Omental fat pad (tissue), 4 donors: ENCODE measurements at places on chromosomes 4 and X.

GRCh38 chr4:184475096-184475461, 729 bp upstream of the IRF2 start:
- DNase-seq: peak; percentile 38

DNA sequence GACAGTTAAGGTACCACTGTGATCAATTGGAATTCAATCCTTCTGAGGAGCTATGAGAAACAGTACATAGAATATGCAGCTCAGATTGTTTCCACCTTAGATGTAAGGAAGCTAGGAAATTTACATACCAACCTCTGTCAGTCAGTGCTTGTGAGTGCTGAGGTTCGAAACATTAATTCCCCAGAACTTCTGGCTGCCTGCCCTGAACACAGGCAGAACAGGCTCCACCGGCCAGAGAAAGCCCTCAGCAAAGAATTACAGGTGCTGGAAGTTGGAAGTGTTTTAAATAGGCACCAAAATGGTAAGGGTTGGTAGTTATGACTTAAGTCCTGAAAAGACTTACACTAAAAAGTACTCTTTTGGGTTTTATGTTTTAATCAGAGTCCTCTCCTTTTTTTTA, 651.8 kb downstream of the C4orf33 start:
- DNase-seq: no peak

DNA sequence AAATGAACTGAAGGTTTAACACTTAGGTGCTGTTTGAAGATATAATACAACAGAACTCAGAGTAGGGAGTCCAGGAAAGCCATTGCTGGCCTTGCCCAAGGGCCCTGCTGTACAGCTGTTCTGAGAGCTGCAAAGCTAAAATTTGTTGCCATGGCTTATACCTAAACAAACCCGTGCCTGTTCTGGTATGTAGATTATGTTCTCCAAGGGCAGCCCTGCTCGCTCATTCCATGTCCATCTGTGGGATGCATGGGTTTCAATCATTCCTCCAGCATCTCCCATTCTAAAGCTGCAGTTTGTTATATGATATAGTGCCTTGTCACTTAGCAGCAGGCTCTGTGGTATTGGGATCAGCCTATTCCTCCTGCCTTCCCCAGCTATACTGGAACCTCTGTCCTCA, 80.8 kb upstream of the BMPR1B start:
- no peak for DNase-seq

GRCh38 chr4:177393236-177393635, 49.0 kb downstream of the AGA start:
- no peak for DNase-seq

DNA sequence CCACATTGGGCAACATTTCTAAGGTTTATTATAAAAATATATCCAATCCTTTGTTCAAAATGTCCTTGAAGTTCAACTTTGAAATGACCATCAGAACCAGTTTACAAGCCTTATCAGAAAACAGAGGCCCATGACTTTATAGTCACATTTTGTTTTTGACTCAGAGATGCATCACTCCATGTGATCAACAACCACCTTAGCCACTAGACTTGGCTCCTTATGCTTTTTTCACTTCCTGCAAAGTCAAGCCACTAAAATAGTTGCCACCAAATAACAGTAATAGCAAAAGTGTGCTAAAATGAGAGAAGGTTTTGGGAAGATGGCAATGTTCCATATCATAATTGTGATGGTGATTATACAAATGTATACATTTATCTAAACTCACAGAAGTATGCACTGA, 181.7 kb downstream of the MAML3 start:
- no peak for DNase-seq

DNA sequence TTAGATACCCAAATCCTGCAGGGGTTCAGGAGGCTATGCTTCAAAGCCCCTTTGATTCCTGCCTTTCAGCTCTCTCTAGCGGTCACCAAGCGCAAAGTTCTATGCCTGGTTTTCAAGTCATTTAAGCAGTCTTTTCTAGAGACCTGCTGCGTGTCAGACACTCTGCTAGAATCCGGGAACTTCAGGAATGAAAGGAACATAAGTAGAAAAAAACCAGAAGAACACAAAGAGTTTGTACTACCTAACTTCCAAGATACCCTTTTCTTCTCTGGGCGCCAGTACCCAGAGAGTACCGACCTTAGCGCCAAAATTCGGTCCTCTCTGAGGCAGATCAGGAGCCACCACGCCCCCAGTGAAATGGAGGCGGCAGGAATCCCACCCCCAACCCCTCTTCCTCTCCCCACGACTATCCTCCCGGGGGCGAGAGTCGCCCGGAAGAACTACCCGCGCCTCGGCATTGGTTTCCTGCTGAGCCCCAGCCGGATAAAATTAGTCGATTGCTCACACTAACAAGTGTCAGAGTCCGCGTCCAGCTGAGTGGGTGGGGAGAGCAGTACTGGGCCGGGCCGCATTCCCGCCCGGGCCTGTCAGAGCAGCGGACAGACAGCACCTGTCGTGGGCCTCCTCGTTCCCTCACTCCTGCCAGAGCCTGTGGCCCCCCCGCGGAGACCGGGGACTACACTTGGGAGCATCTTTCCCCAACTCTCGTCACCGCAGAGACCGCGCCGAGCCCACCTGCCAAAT, 78.8 kb downstream of the RLIM start:
- DNase-seq: peak; percentile 47

GRCh38 chr4:3239998-3240920, 8.7 kb upstream of the MSANTD1 start:
- DNase-seq: no peak

DNA sequence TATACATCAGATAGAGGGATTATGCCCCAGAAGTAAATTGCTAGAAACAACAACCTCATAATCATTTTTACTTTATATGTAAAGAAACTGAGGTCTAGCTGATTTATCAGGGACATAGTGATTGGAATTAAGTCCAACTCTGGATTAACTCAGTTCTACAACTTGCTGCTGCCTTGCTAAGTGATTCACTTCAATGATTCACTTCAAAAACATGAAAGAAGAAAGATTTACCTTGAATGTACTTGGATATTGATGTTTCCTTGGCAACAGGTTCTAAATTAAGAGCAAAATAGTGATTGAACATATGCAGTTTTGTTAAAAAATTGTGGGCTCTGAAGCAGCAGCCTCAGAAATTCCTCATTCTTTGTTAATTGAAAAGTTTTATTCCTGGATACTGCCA, 99.8 kb upstream of the H2AZ1 start:
- no peak for DNase-seq
